GM12878 (cell line): ENCODE measurements at places on chromosomes 2 and 18.

GRCh38 chr18:13577091-13577697 lies 149.2 kb downstream of the FAM210A start:
- peak; percentile 90 for DNase-seq

GRCh38 chr2:84631047-84631446 lies 114.7 kb downstream of the DNAH6 start:
- no peak for DNase-seq

GRCh38 chr2:34288016-34288415 lies 688.9 kb upstream of the FAM98A start:
- DNase-seq: no peak

DNA sequence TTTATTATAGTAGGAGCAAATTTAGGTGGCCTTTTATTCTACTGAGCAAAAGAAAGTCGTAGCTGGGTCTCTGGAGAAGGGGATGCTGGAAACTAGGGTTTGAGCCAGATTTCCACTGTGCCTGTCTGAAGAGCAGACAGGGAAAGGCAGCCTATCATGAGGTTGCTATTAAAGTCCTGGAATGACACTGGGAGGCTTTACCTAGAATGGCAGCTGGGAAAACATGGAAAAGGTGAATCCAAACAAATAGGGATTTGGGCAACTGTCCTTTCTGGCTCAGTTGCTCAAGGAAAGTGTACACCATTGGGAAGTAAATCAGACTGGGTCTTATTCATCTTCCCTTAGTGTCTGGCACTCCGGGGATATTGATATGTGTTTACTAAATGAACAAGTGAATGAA lies 154.6 kb downstream of the MTX2 start:
- DNase-seq: no peak

GRCh38 chr18:13163167-13163927 lies 55.2 kb upstream of the LDLRAD4 start:
- DNase-seq: no peak

- no peak for DNase-seq
These were observed 50.6 kb downstream of the TRAF3IP1 start for GRCh38 chr2:238370823-238371372.

- DNase-seq: peak; percentile 37
These were observed 82.1 kb downstream of the RNF144A start for GRCh38 chr2:6999211-6999877.

DNA sequence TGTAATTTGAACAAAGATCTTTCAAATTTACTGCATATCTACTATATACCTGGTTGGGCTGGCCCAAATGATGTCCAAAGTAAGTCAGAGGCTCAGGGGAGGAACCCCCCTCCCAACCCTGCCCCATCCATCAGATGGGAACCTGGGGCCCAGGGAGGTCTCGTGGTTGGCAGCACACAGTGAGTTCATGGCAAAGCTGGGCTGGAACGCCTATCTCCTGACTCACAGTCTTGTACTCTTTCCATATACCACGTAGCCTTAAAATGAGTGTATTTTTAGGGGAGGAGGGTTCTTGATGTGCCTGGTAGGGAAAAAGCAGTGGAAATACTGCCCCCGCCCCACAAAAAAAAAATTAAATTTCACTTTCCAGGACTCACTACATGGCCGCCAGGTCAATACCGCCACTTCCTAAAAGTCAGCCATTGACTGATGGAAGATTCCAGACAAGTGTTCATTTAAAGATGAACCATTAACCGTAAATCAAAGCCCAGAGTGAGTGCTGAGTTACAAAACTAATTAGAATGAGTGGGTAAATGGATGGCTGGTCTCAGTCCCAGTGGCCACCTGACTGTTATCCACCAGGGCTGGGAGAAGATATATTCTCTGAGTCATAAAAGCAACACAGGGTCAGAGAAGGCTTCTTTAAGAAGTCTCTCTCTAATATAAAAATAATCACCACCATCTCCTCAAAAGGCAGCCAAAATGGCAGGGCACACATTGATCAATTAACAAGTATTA lies 80.5 kb downstream of the ZBTB7C start:
- DNase-seq: no peak

DNA sequence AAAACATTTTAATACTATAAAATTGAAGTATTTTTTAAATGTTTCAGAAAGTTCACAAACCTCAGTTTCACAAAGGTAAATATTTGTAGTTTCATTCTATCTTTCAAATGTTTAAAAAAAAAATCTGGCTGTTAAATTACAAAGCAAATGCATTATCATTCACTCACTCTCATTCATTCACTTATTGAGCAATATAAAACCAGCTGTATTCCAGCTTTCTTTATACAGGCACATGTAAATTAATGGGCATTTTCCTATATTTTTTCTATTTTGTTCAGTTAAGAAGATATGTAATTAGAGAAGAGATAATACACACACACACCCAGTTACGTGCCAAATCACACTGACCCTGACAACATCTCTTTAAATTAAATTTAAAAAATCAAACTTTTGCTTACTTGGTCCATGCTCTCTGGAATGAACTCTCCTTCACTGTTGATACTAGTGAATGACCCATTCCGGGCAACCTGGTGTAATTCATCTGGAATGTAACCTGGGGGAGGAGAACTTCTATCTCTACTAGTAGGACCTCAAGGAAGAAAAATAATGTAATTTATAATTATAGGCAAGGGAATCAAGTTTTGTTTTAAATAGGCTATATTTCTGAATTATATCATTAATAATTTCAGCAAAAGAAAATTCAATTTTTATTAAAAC lies 32.5 kb upstream of the ERCC3 start:
- DNase-seq: no peak

- DNase-seq: no peak
These were observed 819.1 kb upstream of the FSHR start for GRCh38 chr2:49973436-49973835.

- no peak for DNase-seq
These were observed 13.1 kb upstream of the SMAD7 start for GRCh38 chr18:48963586-48964470.

- no peak for DNase-seq
These were observed 11.3 kb upstream of the CIB4 start for GRCh38 chr2:26652361-26653041.

DNA sequence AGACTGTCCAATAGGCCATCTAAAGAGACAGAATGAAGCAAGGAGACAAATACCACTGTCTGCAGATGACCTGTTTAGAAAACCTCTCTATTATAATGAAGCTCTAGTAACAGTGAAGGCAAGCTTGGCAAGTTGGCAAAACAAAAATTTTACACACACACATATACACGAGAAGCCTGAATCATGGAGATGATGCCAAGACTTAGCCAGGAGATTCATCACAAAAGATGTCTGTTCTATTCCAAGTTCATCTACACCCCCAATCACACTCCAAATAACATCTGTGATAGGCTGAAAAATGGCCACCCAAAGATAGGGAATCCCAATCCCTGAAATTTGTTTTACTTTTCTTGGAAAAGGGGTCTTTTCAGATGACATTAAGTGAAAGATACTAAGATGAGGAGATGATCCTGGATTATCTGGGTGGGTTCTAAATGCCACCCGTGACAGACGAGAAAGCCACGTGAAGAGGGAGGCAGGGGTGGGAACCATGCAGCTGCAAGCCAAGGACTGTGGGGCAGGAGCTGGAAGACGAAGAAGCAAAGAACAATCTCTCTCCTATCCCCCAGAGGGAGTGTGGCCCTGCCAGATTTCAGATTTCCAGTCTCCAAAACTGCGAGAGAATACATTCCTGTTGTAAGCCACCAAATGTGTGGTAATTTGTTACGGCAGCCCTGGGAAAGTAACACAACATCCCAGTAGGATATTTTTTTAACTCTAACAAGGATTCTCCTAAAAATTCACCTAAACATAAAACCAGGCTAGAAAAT lies 20.0 kb downstream of the HDLBP start:
- no peak for DNase-seq

GRCh38 chr2:12781329-12781728 lies 64.6 kb downstream of the TRIB2 start:
- no peak for DNase-seq

DNA sequence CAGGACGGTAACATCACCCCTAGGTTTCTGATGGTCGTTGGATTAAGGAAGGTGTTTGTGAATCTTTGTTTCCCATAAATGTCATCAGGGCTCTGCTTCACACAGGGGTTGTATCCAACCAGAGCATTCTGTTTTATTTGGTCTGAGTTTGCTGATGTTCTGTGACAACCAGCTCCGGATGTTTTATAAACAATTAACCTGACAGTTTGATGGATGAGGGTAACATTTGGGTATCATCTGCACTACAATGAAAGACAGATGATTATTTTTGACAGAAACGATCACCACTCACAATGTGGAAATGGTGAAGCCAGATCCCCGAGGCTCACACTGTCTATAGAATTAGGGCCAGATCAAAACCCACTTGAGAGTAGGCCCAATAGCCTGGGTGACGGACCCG lies 107.1 kb downstream of the CDC42EP3 start:
- DNase-seq: no peak

DNA sequence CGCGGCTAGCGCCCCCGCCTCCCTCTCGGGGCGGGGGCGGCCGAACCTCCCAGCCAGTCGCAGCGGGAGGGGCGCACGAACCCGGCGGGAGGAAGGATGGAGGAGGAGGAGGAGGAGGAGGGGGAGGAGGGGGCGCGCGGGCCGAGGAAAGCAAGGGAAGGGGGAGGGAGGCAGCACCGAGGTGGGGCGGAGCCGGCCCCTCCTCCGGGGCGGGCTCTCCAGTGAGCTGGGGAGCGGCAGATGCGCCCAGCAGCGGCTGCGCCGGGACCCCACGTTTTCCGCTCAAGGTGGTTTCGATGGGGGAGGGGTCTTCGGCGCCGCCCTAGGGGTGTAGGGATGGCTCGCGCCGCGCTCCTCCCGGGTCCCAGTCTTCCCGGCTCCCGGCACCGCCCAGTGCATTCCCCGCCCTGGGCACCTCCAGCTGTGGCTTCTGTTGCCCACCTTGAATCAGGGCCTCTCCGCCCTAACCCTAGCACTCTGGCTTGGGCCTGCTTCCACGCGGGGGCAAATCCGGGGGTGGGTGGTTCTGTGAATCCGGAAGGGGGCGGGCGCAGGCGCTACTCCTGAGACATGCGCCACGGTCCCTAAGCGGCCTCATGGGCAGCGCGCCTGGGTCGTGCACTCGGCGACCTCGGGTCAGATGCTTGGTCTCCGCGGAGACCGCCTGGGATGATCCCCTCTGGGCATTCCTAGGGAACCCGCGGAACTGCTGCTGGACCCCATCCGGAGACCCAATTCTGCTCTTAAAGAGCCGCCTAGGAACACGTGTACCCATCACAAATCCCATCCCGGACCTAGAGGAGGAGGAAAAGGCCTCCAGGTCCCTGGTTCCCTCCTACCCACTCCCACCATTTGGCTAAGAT lies at the start of gene FBXO41:
FBXO41 (minus strand) TSS at position 183 of the 863 bp plus-strand sequence. CDS start 14,848 bp downstream, outside the sequence.
- peak; percentile 47 for DNase-seq

DNA sequence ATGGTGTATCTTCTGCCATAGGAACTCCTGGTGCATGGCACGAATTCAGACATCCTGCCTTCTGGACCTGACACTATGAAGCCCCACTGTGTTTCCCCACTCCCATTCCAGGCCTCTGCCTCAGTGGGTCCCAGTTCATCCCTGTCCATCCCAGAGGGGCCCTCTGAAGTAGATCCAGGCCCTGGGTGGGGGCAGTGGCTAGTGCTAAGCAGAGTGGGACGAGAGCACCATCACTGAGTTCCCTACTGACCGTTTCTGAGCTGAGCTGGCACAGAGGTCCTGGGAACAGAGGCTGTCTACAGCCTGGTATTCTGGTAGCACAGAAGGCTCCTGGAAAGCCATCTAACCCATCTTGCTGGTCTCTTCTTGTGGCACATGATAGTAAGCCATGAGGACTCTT lies 54.0 kb downstream of the ATOH8 start:
- DNase-seq: no peak

- no peak for DNase-seq
These were observed 38.8 kb downstream of the GALM start for GRCh38 chr2:38704664-38705063.

DNA sequence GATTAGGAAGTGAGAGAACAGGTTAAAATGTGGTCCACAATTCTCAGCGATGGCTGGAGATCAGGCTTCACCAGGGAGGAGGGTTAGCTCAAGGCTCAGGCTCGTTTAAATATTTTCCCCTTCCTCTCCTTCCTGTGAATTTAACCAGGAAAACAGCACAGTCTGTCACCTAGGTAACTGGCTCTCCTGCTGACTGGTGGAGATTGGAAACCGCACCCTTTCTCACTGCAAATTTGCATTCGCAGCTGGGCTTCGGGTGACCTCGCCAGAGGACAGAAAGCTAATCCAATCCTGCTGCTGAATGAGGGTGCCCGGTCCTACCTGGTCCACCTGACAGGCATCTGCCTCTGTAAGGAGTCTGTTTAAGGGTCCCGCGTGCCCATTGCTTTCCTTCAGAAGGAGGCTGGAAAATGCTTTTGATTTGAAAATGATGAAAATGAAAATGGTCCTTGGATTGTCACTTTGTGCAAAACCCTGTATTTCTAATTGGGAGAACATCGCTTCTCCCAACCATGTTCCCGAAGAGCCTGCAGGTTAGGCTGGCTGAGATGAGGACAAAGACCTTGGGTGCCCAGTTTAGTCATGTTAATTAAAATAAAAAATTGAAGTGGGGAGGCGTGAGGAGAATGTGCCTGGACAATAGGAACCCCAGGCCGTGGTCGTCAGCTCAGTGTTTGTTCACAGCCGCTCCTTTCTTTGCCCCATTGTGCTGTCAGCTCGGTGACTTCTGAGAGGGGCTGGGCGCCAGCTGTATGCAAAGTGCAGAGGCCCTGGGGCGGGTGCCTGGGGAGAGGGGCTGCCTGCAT lies 43.4 kb upstream of the MTCL1 start:
- DNase-seq: no peak

DNA sequence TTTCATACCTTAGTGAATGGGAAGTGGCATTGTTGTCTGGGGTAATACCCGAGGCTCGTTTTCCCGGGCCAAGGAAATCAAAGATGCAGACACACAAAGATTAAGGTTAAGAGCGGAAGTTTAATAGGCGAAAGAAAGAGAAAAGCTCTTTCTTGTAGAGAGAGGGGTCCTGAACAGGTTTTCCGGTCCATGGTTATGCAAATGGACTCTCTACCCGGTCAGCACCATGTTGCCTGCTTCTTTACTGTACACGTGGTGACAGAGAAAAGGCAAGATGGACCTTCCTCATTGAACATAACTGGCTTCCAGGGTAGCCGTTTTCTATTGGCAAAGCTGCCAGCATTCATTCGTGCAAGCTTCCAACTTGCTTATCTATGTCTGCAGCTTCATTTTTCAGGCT lies 2063.5 kb downstream of the SUCLG1 start:
- no peak for DNase-seq

- no peak for DNase-seq
These were observed 9.3 kb downstream of the IL1R2 start for GRCh38 chr2:102000813-102001766.

- no peak for DNase-seq
These were observed 3.3 kb upstream of the GALNT14 start for GRCh38 chr2:31141443-31142085.

GRCh38 chr2:113891265-113891959 lies 1.5 kb downstream of the ACTR3 start:
- DNase-seq: no peak

GRCh38 chr2:190717764-190718651 lies 69.1 kb downstream of the NAB1 start:
- DNase-seq: no peak
